OCI-LY7 (cell line): ENCODE measurements at places on chromosomes 7 and 10. TPM values are rescaled to one million over a fixed set of nuclear protein-coding genes. Genes with fewer than 3 reads are reported as not detected.

DNA sequence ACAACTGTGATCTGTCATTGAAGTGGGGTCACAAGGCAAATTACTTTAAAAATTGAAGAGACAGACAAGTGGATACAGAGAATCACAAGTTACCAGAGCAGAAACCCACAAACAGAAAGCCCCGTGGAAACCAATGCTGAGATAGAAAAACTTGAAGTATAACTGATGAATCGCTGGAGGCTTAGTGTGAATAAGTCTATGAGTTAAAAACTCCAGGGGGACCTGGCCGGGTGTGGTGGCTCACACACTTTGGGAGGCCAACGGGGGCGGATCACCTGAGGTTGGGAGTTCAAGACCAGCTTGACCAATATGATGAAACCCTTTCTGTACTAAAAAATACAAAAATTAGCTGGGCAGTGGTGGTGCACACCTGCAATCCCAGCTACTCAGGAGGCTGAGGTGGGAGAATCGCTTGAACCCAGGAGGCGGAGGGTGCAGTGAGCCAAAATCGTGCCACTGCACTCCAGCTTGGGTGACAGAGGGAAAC lies 69.7 kb upstream of the ZNRF2 start:
- DNase-seq, result no peak

DNA sequence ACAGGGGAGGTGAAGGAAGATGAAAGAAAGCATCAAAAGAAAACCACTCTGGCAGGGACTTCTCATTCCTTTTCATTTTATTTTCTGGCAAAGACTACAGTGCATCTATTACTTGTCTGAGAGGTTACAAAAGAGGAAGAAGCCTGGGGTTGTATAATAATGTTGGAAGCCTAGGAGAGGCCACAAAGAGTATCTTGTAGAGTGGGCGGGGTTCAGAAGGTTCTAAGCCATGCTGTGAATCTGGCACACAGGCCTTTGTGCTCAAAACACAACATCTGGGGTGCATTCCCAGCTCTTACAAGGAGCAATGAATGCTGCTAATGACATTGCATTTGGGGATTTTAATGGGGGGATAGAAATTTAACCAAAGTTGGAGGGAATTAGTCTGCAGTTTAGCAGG lies 49.4 kb downstream of the MRPL32 start:
- no peak for DNase-seq

DNA sequence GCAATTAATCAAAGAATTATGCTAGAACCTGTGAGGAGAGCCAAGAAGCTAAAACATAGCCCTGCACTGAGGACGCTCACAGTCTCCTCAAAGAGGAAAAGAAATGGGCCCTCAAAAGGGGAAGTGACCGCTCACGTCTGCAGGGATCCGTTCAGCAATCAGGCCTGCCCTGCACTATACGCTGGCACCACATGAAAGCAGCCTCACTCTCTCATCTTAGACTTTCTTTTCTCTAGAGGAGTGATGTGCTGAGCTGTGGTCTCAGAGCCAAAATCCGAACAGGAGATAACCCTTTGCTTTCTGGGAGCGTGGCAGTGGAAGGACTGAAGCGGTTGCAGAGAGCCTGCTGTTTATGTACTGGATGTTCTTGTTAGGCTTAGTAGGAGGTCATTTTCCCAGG lies 6.3 kb upstream of the IL2RA start:
- peak; percentile 90 for DNase-seq

The CRYGN gene
- not detected in 2 replicates for total RNA-seq

GRCh38 chr7:30276203-30276900 lies 8.0 kb upstream of the ZNRF2 start:
- DNase-seq, result peak; percentile 92

The DNAJC12 gene
- total RNA-seq, result 18.9 and 19.4 TPM in 2 replicates

GRCh38 chr7:100886142-100886935 lies 3.2 kb downstream of the UFSP1 start:
- no peak for DNase-seq

- DNase-seq, result no peak
Measured at GRCh38 chr10:80477813-80478212, 23.7 kb downstream of the TSPAN14 start.

DNA sequence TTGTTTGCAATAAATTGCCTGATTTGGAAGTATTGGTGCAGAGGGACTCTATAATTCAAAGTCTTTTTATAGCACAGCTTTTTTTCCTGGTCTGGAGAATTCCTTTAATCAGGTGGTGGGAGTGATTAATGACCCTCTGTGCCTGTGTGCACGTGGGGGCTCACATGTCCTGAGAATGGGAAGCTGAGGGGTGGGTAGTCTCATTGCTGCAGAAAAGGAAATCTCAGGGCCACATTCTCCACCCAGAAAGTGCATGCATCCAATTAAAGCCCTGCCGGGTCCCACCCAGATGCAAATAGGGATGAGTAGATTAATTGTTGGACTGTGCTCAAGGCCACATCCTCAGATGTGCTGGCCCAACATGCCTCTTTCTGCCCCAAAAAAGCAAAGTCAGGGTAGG lies 324.7 kb downstream of the CXCL12 start:
- no peak for DNase-seq

- DNase-seq, result no peak
Measured at GRCh38 chr10:110444004-110444337, 53.7 kb upstream of the DUSP5 start.

The COMTD1 gene
- 37.6 and 47.2 TPM in 2 replicates for total RNA-seq

The SPDYE1 gene
- total RNA-seq, result not detected in 2 replicates

DNA sequence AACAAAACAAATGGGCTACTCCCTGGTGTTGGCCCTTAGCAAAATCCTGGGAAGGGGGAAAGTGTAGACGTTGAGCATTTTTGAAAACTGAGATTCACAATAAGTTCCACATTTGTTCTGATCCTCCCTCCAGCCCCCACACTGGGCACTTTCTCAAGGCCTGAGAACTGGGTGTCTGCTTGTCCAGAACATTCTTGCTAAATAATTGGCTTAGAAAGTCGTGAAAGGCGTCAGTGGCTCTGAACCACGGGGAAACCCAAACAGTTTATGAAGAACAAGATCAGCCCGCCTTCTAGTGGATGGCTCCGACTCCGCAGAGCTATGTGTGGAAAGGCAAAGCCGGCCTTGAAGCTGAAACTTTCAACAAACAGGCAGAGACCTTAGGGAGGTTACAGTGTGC lies 370.1 kb downstream of the PRPF18 start:
- DNase-seq, result no peak

The UCMA gene
- total RNA-seq, result not detected in 2 replicates

DNA sequence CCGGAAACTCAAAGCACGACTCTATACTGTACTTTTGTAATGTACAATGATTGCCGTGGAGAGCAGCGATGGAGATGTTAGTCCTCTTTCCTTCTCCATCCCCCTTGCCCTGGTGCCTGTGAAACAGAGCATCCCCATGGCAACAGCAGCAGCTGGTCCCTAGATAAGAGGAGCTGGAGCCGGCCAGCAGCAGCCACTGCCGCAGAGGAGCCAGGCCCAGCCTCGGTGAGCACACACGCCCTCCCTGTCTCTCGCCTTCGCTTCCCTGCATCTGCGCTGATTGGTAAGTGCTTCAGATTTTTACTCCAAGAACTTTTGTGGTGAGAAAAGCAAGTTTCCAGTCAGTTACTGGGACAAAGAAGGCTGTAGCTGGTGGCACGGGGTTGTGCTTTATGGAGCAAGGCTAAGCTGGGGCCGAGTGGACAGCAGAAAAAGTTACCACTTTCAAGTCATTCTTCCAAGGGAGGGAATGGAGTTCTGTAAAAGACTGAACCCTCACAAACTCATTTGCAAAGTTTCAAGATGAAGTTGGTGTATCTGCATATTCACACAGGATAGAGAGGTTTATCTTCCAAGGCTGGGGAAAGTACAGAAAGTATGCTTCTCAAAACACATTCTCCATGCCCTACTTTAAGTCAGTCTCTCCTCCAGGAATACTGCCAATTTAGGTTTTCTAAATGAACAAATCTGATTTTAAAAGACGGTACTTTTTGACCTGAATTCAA lies at the start of gene PPP1R17:
Gene PPP1R17 (plus strand): TSS at position 192 of the 725 bp plus-strand sequence. CDS start 5,227 bp downstream, outside the sequence.
- no peak for DNase-seq

DNA sequence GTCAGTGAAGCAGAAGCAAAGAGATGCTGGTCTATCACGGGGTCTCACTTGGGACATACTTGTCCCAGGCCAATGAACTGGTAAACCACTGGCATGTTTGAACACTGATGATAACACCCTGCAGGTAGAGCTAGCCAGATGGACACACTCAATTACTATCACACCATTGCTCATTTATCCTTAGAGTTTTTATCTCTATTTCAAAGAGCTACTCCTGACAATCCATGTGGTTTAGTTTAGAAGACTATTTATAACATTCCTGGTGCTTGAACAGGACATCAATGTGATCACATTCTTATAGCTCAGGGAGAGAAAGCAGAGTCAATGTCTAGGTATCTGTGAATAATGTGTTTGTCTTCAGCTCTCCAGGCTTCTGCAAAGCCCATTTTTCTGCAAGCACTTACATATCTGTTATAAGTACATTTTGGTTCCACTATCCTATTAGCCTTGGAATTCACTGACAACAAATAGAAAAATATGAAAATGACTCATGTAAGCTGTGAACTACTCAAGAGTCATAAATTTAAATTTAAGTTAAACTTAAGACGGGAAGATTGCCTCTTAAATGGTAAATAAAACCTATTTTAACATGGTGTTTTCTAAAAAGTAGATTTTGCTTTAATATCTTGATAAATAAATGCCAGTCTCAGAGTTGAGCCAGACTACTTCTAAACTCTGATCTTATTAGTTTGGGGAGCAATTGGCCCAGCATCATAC lies 106.7 kb upstream of the MBL2 start:
- DNase-seq, result no peak

DNA sequence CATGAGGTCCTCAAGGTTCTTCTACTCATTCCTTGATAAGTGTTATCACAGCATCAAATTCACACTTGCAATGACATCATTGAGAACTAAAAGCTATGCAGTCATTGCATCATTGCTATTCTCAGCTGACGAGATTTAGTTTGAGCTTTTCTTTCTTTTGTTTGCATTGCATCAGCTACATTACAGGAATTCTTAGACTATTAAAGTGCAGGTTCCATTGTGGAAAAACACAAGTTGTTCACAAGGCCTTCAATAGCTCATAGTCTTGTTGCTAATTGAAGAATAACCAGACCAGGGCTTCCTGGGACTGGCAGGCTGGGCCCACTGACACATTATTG lies 139.3 kb downstream of the CXCL12 start:
- DNase-seq, result no peak

GRCh38 chr7:68936471-68937035 lies 661.7 kb upstream of the AUTS2 start:
- DNase-seq, result no peak

DNA sequence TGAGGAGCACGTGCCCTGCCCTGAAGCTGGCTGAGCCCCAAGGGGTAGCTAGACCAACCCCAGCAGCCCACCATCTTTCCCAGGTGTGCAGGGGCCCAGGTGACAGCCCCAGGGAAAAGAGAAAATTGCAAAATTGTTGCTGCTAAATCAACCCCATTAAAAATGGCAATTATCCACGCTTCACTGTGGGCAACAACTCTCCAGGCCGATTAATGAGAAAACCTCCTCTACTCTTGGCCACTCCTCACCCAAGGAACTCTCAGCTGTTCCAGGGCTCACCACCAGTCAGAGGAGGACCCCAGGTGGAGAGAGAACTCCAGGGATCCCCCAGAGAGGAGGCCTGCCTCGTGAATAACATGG lies 516.1 kb upstream of the MGMT start:
- DNase-seq, result no peak

The MSMB gene
- not detected in 2 replicates for total RNA-seq

DNA sequence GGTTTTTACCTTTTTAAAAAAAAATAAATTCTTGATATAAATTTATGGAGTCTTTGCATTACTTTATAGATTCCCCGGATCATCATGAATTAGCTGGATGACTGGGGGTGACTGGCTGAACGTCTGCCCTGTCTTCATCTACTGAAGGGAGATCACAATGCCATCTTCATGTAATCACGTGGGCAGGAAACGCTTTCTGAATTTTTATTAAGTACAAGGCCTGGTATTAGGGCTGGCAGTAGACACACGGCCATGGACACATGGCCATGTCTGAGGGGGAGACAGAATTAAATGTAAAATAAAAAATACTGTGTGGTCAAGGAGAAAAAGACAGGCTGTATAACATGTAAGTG lies 111.2 kb downstream of the VIPR2 start:
- no peak for DNase-seq

DNA sequence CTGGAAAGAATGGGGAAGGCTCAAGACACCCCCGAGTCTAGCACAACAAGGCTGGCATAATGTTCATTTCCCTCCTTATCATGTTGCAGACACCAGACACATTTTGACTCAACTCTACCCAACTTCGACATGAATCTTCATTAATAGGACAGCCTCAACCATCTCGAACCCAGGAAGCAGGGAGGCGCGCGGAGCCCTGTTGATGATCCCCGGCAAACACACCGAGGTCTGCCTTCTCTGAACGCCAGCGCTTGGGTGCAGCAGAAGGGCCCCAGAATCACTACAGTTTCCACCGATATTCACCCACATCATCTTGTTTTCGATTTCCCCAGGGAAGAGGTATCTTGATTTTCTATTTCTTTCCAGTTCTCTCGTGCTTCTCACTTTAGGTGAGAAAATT lies 563.6 kb downstream of the TCERG1L start:
- no peak for DNase-seq

DNA sequence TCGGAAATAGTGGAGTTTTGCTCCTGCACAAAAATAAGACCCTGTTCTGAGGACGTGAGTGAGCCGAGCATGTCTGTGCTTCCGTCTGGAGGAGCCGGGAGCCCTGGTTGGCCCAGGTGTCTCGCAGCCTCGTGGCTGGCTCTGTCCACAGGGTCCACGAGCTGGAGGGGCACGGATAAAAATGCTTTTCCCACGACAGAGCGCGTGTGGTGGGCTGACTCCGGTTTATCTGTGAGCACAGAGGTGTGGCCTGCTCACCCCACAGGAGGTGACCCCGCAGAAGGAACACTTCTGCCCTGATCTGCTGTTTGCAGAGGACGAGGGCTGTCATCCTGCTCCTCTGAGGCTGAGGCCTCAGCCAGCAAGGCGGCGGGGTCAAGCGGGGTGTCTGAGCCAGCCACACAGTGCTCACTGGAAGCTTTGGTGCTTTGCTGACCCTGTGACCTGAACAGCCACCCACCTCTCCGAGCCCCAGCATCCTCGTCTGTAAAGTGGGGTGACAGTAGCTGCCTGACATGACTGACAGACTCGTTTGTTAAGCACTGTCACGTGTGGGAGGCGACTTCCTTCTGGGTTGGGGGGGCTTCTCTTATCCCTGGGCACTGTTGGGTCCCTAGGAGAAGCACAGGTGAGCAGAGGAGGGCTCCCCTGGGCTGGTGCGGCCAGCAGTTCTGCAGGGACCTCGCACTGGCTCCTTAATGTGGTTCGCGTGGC lies 162.5 kb downstream of the DNAJB6 start:
- no peak for DNase-seq

GRCh38 chr10:120161111-120161510 lies 268.6 kb downstream of the SEC23IP start:
- DNase-seq, result no peak

The PRKG1 gene
- not detected in 2 replicates for total RNA-seq

DNA sequence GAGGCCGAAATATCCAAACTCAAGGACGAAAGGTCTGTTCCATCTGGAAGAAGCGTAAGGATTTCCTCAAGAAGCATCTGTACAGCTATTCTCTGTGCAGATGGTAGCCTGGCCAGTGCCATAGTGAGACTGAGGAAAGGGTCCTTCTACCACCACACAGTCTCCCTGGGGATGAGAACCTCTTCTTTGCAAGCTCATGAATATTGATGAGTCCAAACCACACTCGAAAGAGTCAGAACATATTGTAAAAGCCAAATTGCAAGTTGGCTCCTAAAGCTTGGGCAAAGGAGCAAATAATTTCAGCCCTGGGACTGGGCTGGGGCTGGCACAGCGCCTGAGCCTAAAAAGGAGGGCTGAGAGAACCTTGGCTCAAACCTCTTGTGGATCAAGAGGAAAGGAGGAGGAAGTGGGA lies 66.1 kb upstream of the PIP4K2A start:
- no peak for DNase-seq

GRCh38 chr7:141113131-141113530 lies 39.3 kb downstream of the TMEM178B start:
- no peak for DNase-seq
